Stimulated activated CD4-positive, alpha-beta T cell treated with anti-CD3 and anti-CD28 coated beads, Interleukin-1b, Interleukin-23, amount 100 ng/mL, for 1 hour (primary cell): ENCODE measurements at places on chromosomes 4 and X.

- DNase-seq = no peak
Observed at GRCh38 chr4:95547715-95548471, 880 bp downstream of the UNC5C start.

DNA sequence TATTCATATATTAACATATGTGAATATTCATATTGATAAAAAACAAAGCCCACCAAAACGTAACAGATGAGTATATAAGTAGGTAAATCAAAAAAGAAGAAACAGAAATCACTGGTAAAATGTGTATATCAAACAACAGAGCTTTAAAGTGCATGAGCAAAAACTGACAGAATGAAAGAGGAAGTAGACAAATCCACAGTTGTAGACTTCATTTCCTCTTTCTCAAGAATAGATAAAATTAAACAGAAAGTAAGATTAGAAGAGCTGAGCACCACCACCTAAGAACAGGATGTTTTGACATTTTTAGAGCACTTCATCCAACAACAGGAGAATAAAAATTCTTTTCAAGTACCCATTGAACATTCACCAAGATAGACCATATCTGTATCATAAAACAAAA, 64.6 kb downstream of the CNKSR2 start:
- DNase-seq = no peak

- no peak for DNase-seq
Observed at GRCh38 chrX:152652060-152652459, 14.4 kb downstream of the GABRQ start.

DNA sequence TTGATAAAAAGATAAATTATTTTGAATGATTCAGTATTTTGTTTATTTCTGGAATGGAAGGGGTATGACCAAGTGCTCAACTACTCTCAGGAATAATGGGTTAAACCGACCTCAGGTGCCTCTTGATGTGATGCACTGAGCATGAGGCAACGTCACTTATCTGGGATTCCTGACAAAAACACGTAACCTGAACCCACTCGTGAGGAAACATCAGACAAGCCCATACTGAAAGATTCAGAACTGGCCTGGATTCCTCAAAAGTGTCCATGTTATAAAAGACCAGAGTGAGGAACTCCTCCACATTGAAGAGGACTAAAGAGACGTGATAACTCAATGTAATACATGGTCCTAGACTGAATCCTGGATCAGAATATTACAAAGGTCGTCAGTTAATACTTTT, 144.0 kb downstream of the FNIP2 start:
- DNase-seq = no peak

- no peak for DNase-seq
Observed at GRCh38 chr4:132085105-132085504, 1064.0 kb upstream of the PCDH10 start.

GRCh38 chr4:48228949-48229348, 40.7 kb downstream of the TEC start:
- no peak for DNase-seq

DNA sequence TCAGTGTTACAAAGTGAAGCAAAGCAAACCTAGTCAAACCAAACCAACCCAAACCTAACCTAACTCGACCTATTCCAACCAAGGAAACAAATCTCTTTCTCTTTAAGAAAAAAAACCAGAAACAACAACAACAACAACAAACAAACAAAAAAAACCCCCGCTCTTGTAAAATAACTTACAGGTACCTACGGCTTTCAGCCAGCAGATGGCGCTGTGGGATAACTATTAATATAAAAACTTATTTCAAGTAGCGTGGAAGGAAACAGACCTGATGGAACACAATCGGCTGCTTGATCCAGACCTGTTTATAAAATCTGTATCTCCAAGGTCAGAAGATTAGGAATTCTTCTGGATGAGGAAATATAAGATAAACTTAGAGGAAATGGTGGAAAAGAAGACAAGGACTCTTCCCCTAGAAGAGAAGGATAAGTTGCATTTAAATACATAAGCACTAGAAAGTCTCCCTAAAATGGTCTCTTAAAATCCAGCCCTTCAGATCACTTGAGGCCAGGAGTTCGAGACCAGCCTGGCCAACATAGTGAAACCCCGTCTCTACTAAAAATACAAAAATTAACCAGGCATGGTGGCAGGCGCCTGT, 34.4 kb upstream of the CDKL5 start:
- peak; percentile 30 for DNase-seq

- no peak for DNase-seq
Observed at GRCh38 chr4:82706349-82707000, 92.1 kb downstream of the SCD5 start.

DNA sequence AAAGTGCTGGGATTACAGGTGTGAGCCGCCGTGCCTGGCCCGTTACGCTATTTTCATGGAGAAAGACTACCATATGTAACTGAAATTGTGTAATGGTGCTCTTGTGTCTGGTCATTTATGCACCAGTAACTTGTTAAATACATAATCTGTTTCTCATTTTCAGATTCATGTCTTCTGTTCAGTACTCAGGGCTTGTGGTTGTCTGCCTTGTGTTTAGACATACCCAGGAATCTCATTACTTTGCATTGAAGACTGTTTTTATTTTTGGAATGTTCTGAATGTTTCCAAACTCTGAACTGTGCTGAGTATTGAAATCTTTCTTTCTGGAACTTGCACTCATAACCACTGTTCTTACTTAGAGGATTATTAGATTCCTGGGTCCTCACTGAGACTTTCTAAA, 52.8 kb downstream of the PDLIM5 start:
- no peak for DNase-seq

DNA sequence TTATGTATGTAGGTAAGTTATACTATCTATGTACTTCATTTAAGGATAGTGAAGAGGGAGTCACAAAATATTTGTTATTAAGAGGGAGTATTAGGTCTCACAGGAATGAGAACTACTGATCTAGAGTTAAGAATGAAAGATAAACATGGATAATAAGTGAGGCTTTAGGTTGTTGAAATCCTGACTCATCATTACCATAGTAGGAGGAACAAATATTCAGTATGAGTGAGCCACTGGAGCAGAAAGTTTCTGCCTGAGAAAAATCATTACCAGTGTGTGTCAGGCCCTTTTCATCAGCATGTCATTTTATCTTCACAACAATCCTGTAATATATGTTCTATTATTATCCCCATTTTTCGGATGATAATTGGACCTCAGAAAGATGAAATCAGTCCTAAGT, 27.2 kb upstream of the IGSF1 start:
- no peak for DNase-seq

GRCh38 chr4:74733756-74734155, 60.6 kb downstream of the BTC start:
- no peak for DNase-seq

DNA sequence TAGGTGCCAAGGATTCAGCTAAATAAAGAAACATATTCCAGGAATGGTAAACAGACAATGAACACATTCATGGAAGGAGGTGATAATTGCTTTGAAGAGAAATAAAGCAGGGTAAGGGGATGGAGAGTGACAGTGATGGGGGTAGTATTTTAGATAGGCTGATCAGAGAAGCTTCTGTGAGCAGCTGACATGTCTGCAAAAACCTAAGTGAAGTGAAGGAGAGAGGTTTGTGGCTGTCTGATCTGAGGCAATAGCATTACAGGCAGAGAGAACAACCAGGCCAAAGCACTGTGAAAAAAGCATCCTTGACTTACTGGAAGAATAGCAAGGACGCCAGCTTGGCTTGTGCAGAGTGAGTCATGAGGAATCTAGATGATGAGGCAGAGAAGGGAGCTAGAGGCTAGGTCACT, 271.9 kb upstream of the GATB start:
- no peak for DNase-seq

GRCh38 chr4:182893047-182893446, 24.1 kb downstream of the DCTD start:
- no peak for DNase-seq

DNA sequence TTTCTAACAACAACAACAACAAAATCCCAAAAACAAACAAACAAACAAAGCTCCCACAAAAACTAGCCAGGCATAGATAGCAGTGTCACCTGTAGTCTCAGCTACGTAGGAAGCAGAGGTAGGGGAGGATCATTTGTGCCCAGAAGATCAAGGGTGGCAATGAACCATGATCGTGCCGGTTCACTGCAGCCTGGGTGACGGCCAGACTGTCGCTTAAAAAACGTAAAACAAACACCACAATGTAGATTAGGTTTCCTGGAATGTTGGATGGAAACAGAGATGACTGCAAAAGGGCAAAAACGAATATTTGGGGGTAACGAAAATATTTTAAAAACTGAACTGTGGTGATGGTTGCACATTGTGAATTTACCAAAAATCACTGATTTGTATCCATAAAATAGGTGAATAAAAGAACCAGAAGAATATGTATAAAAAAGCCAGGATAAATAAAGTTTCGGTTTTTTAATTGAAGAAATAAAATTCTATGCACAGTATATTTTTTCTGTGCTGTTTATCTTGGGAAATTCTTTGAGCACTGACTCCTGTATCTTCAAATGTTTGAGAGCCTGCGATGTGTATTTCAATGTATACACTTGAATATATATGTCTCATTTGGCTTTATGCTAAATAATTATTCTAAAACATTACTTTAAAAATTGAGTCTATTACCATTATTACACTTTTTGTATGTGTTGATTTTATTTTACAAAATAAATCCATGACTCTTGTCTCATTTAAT, 1477.0 kb downstream of the PCDH7 start:
- no peak for DNase-seq

- DNase-seq = no peak
Observed at GRCh38 chrX:26783512-26784225, 567.7 kb downstream of the MAGEB5 start.

- no peak for DNase-seq
Observed at GRCh38 chrX:7163146-7163677, 15.3 kb upstream of the PUDP start.

DNA sequence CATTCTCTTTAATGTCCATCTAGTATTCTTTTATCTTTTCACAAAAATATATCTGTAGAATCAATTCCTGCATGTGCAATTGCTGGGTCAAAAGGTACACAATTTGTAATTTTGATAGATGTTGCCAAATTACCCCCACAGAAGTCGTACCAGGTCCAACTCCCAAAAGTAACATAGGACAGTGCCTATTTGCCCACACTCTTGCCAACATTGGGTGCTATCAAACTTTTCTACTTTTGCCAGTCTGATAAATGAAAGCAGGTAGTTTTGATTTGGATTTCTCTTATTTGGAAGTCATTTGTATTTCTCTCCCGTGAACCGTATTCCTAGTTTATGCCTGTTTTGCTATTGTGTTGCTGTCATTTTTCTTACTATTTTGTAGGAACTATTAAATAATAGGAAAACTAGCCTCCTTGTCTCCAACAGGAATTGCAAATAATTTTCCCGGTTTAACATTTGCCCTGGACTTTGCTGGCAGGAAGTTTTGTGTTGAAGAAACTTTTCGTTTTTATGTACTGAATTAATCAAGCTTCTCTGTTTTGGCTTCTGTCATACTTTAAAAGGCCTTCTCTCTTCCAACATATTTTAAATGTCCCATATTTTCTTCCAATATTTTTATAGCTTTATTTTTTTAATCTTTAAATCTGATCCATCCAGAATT, 33.1 kb downstream of the ZNF275 start:
- no peak for DNase-seq

GRCh38 chr4:8244001-8244757, 25.4 kb upstream of the HTRA3 start:
- DNase-seq = no peak

- DNase-seq = no peak
Observed at GRCh38 chr4:8645753-8646124, 53.2 kb downstream of the CPZ start.

DNA sequence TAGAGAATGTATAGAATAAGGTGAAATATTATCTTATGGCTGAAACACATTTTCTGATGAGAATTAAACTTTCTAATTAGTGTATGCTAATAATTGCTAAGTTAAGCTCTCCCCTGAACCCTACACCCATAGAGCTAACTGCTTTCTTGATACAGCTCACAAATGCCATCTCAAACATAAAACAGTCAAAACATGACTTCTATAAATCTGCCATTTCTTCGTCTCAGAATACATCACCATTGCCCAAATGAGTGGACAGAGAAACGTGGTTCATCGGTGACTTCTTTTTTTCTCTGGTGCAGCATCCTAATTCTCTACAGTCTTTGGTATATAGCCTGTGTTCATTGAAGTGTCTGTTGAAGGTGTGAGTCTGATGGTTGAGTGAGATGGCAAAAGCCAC, 554.6 kb downstream of the NLGN4X start:
- no peak for DNase-seq

GRCh38 chrX:104565791-104566680, at the start of gene IL1RAPL2:
Gene IL1RAPL2, plus strand, starts transcription at chrX:104566199.
- DNase-seq = no peak

DNA sequence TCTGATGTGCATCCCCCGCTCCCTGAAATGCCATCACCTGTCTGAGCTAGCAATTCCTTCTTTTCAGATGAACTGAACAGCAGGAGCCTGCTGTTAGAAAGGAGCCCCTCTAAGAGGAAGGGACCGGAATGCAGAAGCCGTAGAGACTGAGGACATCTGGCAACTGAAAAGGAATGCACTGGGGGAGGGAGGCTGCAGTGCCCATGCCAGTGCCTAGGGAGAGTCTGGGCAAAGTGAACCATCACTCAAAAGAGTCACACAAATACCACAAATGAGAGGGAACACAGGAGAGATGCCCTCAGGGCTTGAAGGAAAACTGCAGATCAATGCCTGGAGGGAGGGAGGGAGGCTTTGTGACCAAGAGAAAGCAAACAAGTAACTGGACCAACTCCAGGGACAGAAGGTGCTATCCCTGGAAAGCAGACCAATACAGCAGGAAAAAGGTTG, 93.9 kb upstream of the CBR4 start:
- no peak for DNase-seq

DNA sequence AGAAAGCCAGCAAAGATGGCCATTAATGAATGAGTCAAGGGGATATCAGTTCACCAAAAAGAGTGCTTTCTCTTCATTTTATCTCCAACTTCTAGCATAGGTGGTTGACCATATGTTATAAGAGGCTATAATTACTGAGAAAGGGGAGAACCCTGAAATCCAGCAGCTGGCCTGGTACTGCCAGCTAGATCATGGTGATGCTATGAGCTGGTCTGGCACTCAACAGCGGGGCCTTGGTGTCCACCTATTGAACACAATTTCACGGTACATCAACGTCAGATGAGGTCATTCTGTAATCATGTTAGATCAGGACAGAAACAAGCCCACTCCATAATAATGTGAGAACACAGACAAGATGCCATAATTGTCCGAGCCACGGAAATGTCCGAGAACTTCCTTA, 1644.8 kb upstream of the PCDH7 start:
- DNase-seq = no peak

DNA sequence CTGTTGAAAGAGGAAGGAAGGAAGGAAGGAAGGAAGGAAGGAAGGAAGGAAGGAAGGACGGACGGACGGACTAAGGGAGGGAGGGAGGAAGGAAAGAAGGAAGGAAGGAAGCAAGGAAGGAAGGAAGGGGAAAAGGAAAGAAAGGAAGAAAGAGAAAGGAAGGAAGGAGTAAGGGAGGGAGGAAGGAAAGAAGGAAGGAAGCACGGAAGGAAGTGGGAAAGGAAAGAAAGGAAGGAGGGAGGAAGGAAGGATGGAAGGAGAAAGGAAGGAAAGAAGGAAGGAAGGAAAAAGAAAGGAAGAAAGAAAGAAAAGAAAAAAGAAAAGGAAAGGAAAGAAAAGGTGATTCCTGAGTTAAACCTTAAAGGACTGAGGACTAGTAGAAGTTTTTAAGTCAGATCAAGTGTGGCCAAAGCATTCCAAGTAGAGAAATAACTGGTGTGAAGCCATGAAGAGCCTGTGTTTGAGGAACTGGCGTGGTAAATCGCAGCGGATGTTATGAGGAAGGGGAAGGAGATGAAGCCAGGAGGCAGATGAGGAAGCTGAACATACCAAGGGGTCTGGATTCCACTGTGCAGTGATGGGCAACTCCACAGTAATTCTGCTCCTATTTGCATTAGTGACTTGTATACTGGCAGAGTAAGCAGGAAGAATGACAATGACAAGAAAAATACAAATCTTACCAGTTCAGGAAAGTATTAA, 163.5 kb downstream of the MGST2 start:
- DNase-seq = no peak
